ENCODE measurements at places on chromosomes 16 and 17. TPM values are rescaled to one million over a fixed set of nuclear protein-coding genes. Genes with fewer than 3 reads are reported as not detected.
A peak's percentile ranks its signal among the peaks of the same experiment; 100 is the strongest.

The CPNE7 gene
- 1.1 TPM for total RNA-seq

The CA7 gene
- total RNA-seq, result not detected

The PLEKHH3 gene
- 11.1 TPM for total RNA-seq

The TBC1D3 gene
- not detected for total RNA-seq

The ABCC11 gene
- total RNA-seq, result 7.6 TPM

The PNMT gene
- total RNA-seq, result 0.37 TPM

The MYCBPAP gene
- not detected for total RNA-seq

The CSH2 gene
- not detected for total RNA-seq

The EFNB3 gene
- 0.31 TPM for total RNA-seq

The CACNG1 gene
- total RNA-seq, result not detected

DNA sequence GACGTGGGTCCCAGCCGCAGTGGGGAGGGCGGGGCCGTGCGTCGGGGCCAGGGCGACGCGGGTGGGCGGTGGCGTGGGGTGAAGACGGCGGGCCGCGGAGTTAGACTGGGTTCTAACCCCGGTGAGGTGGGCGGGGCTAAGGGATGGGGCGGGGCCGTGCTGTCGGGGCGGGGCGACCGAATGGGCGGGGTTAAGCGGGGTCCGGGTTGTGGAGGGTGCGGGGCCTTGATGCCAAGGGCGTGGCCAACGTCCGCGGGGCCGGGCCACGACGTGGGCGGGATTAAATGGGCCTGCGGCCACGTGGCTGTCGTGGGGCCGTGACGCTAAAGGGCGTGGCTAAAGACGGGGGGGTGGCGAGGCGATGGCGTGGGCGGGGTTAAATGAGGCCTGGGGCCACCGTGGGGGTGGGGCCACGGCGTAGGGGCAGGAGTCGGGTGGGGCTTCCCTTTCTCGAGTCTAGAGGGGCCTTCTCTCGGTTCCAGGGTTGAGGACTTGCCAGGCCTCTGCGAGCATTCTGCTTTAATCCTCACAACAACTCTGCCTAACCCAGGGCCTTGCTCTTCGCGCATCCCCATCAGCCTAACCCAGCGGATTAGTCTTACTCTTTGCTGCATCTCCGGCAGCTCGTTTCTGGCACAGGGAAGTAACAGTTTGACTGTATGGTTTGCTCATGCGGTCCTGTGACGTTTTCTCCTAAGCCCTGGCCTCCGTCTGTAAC, 739 bp downstream of the TCF25 start:
- peak overlapping the region; percentile 99 for H3K27ac ChIP-seq
- H3K27me3 ChIP-seq, result no peaks in the 10 kb centered on the region
- H3K36me3 ChIP-seq, result no peaks in the 10 kb centered on the region
- H3K4me3 ChIP-seq, result peak overlapping the region; percentile 96

GRCh38 chr17:45086391-45086790, 25.3 kb downstream of the NMT1 start:
- H3K4me3 ChIP-seq, result no peak overlapping the region
- no peak for DNase-seq
- H3K4me1 ChIP-seq, result no peaks in the 10 kb centered on the region
- peaks cover 65% of the 10 kb centered on the region for H3K36me3 ChIP-seq
- peak overlapping the region; percentile 91 for H3K27ac ChIP-seq

GRCh38 chr16:11180489-11180888, 75.5 kb downstream of the SOCS1 start:
- no peak overlapping the region for H3K4me3 ChIP-seq
- H3K4me1 ChIP-seq, result no peaks in the 10 kb centered on the region
- H3K27me3 ChIP-seq, result no peaks in the 10 kb centered on the region
- H3K27ac ChIP-seq, result no peak overlapping the region
- H3K36me3 ChIP-seq, result no peaks in the 10 kb centered on the region

DNA sequence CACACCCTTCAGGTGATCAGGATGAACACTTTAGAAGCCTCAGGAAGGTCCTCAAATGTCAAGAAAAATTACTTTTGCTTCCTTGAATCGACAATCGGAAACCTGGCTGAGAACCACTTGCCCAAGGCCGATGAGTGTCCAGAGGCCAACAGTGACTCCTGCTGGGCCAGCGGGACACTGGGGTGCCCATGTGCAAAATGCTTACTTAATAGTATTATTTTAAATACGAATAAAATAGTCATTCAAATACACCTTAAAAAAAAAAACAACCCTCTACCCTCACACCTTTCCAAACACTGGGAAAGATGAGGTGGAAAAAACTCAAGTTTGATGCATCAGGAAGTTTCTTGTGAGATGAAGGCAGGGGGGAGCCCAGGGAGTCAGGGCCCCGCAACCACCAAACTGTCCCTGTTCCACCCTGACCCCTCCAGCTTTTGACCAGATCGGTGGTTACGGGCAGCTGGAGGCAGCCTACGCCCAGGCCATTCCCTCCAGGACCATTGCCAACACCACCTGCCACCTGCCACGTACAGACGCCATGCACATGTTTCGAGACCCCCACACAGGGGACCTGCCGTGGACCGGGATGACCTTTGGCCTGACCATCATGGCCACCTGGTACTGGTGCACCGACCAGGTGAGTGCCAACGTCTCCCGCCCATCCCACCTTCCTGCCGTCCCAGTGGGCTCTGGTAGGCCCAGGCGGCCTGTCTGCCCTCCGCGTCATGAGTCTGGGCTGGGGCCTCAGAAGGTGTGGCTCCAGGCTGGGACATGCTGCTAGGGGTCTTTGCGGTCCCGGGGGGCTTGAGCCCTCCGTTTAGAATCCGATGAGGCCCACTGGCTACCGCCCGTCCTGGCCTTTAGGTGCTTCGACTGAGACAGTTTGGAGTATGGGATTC, 18.9 kb downstream of the SLC5A10 start:
- H3K36me3 ChIP-seq, result peaks cover 4% of the 10 kb centered on the region
- H3K4me3 ChIP-seq, result no peak overlapping the region
- no peaks in the 10 kb centered on the region for H3K4me1 ChIP-seq
- H3K27ac ChIP-seq, result no peak overlapping the region
- H3K27me3 ChIP-seq, result no peaks in the 10 kb centered on the region

DNA sequence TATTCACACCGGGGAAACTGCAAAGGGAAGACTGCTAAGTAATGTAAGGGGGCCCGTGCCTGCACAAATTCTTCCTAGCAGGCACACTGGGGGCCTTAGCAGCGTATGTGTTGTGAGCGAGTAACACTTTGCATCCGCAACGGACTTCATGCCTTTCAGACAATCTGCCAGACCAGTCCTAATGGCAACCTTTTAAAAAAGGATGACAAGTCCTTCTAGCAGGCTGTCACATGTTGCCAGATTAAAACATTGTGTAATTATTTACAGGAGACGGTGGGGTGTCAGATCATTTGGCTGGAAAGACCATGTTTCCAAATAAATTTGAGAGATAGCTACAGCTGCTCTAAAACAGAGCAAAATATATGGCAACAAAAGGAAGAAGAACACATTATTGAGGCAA, 46.1 kb downstream of the CPPED1 start:
- no peaks in the 10 kb centered on the region for H3K27me3 ChIP-seq
- no peaks in the 10 kb centered on the region for H3K36me3 ChIP-seq
- DNase-seq, result no peak
- H3K4me3 ChIP-seq, result no peak overlapping the region

GRCh38 chr16:19822533-19822932, 62.1 kb downstream of the GPRC5B start:
- no peak overlapping the region for H3K27ac ChIP-seq
- DNase-seq, result no peak
- H3K4me1 ChIP-seq, result no peaks in the 10 kb centered on the region
- H3K27me3 ChIP-seq, result no peaks in the 10 kb centered on the region
- H3K36me3 ChIP-seq, result no peaks in the 10 kb centered on the region

DNA sequence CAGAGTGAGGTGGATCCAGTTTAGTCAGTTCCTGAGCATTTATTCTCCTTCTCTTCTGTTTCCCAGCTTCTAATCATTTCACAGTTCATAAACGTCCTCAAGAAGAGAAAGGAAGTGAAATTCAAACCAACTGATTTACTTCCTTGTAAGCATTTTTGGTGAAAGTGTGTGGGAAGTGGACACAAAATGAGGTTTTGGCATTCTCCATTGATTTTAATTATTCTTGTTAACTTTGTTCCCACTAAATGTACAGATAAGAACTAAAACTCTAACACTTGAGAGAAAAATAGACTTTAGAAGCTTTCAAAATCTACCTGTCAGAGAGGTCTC, 42.7 kb upstream of the CORO6 start:
- H3K27me3 ChIP-seq, result no peaks in the 10 kb centered on the region
- no peak for DNase-seq
- no peak overlapping the region for H3K27ac ChIP-seq
- H3K36me3 ChIP-seq, result no peaks in the 10 kb centered on the region
- no peaks in the 10 kb centered on the region for H3K4me1 ChIP-seq
- H3K4me3 ChIP-seq, result no peak overlapping the region

DNA sequence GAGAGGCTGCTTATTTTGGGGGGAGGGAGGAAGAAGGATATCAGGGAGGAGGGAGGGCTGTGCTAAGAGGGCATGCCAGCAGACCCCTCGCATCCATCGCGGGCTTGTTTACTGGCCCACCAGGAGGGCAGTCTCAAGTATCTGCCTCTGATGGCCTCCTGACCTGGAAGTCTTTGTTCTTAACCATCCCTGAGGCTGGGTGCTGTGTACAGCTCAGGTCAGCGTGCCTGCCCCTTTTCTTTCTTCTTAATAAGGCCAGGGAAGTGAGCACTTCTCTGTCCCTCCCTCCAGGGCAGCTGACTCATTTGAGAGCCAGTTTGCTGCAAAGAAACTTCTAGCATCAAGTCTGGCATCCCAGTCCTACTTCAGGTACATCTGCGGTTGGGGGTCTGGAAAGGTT, 157.0 kb downstream of the CCDC182 start:
- H3K36me3 ChIP-seq, result no peaks in the 10 kb centered on the region
- DNase-seq, result no peak
- no peaks in the 10 kb centered on the region for H3K27me3 ChIP-seq
- no peaks in the 10 kb centered on the region for H3K4me1 ChIP-seq
- H3K4me3 ChIP-seq, result no peak overlapping the region
- no peak overlapping the region for H3K27ac ChIP-seq

- H3K4me3 ChIP-seq, result no peak overlapping the region
- no peaks in the 10 kb centered on the region for H3K36me3 ChIP-seq
- DNase-seq, result no peak
- no peaks in the 10 kb centered on the region for H3K27me3 ChIP-seq
- H3K4me1 ChIP-seq, result no peaks in the 10 kb centered on the region
- H3K27ac ChIP-seq, result no peak overlapping the region
These were observed 57.9 kb downstream of the AKAP1 start for GRCh38 chr17:57142925-57143324.

DNA sequence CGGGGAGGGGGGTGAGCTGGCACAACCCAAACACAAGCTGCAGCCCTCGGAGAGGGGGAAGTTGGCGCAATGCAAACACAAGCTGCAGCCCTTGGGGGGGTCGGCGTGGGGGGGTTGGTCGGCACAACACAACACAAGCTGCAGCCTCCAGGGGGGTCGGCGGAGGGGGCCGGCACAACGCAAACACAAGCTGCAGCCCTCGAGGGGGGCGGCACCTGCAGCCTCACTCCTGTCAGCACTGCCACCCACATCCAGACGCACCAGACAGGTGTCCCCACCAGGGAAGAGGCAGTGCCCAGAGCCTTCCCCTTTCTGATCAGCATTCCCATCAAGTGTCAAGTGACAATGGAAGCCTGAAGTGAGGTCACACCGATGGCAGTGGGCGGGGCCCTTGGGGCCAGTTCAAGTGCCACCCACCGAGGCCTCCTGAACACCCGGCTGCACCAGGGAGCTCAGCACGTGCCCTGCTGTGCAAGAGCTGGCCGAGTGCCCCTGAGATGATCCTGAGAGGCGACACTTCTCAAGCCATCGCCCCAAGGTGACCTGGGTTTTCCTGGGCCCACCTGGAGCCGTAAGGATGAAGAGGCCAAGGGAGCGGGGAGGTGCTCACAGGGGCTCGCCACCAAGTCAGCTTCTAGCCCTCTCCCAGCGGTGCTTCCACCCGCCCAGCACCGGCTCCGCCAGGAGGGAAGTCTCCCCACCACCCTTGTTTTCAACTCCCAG, 59.3 kb downstream of the KLHDC4 start:
- H3K36me3 ChIP-seq, result peaks cover 20% of the 10 kb centered on the region
- DNase-seq, result no peak
- H3K4me3 ChIP-seq, result no peak overlapping the region
- H3K4me1 ChIP-seq, result no peaks in the 10 kb centered on the region
- H3K27ac ChIP-seq, result no peak overlapping the region
- H3K27me3 ChIP-seq, result no peaks in the 10 kb centered on the region

GRCh38 chr17:33245183-33245582, 47.9 kb downstream of the ASIC2 start:
- no peak overlapping the region for H3K4me3 ChIP-seq
- no peaks in the 10 kb centered on the region for H3K27me3 ChIP-seq
- H3K36me3 ChIP-seq, result no peaks in the 10 kb centered on the region
- DNase-seq, result no peak
- H3K27ac ChIP-seq, result no peak overlapping the region

- no peaks in the 10 kb centered on the region for H3K36me3 ChIP-seq
- H3K4me3 ChIP-seq, result no peak overlapping the region
- H3K27me3 ChIP-seq, result no peaks in the 10 kb centered on the region
- peak; percentile 54 for DNase-seq
- no peaks in the 10 kb centered on the region for H3K4me1 ChIP-seq
These were observed 22.7 kb downstream of the GGA3 start for GRCh38 chr17:75238684-75239191.

GRCh38 chr17:2926019-2926650, 129.9 kb downstream of the RAP1GAP2 start:
- no peak for DNase-seq
- H3K4me3 ChIP-seq, result no peak overlapping the region
- H3K27me3 ChIP-seq, result no peaks in the 10 kb centered on the region
- no peak overlapping the region for H3K27ac ChIP-seq
- H3K4me1 ChIP-seq, result no peaks in the 10 kb centered on the region
- H3K36me3 ChIP-seq, result no peaks in the 10 kb centered on the region

GRCh38 chr17:1067282-1067956, 70.5 kb downstream of the TIMM22 start:
- H3K36me3 ChIP-seq, result no peaks in the 10 kb centered on the region
- no peak overlapping the region for H3K4me3 ChIP-seq
- no peak overlapping the region for H3K27ac ChIP-seq
- no peaks in the 10 kb centered on the region for H3K27me3 ChIP-seq

DNA sequence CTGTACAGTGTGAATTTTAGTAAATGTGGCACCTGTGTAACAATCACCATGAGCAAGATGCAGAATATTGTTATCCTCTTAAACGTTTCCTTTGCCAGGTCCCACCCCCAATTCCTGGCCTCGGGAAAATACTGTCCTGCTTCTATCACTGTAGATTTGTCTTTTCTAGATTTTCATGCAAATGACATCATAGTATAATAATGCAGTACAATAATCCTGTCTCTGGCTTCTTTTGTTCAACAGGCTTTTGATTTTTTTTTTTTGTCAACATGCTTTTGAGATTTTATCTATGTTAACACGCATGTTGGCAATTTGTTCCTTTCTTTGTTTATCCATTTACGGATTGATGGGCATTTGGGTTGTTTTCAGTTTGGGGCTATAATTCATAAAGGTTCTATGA, 20.4 kb upstream of the HEATR3 start:
- DNase-seq, result no peak
- H3K27ac ChIP-seq, result no peak overlapping the region
- H3K36me3 ChIP-seq, result no peaks in the 10 kb centered on the region
- H3K4me3 ChIP-seq, result no peak overlapping the region
- no peaks in the 10 kb centered on the region for H3K27me3 ChIP-seq
- H3K4me1 ChIP-seq, result no peaks in the 10 kb centered on the region

Data from right lobe of liver (tissue), 6 donors.